ENCODE measurements at places on chromosomes 7 and 10. TPM values are rescaled to one million over a fixed set of nuclear protein-coding genes. Genes with fewer than 3 reads are reported as not detected.

- ATAC-seq, result no peak
Measured at GRCh38 chr10:113341138-113341537, 211.7 kb upstream of the HABP2 start.

The RET gene
- 1.4 TPM for total RNA-seq

GRCh38 chr7:21967598-21968003 lies 21.9 kb upstream of the CDCA7L start:
- ATAC-seq, result no peak

- ATAC-seq, result no peak
Measured at GRCh38 chr10:133394801-133395221, 854 bp downstream of the MTG1 start.

DNA sequence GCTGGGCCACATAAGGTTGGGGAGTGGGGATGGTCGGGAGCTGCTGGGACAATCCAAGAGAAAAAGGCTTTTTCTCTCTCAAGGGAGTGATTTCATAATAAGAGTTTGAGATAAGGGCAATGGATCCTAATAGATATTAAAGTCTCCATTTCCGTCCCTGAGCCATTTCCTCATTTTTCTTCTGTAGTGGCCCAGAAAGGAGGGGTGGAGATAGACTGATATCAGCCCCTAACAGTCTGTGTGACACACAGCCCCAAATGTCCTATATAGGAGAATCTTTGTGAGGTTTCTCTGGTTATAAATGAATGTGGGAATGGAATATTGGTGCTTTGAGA lies 35.2 kb downstream of the PRSS2 start:
- no peak for ATAC-seq

The LRMDA gene
- total RNA-seq, result 20.1 TPM

The GSAP gene
- 17.6 TPM for total RNA-seq

DNA sequence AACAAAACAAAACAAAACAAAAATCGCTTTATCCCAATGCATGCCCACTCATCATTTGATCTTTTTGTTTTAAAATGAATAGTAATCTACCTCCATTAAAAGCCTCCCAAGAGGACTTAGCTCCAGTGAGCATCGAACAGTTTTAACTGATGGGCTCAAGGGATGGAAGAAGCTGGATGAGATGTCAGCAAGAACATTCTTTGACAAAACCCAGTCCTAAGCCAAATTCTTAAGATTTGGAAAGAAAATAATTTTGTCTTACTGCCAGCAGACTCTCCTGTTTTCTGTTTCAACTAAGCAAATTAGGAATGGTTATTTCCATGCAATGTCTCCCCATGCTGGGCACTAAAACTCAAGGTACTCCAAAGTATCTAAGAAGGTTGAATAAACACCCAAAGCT lies 127.3 kb downstream of the RNLS start:
- no peak for ATAC-seq

- ATAC-seq, result no peak
Measured at GRCh38 chr10:67088036-67088435, 162.2 kb downstream of the LRRTM3 start.

- ATAC-seq, result no peak
Measured at GRCh38 chr10:86017841-86018734, 348.5 kb downstream of the GRID1 start.

DNA sequence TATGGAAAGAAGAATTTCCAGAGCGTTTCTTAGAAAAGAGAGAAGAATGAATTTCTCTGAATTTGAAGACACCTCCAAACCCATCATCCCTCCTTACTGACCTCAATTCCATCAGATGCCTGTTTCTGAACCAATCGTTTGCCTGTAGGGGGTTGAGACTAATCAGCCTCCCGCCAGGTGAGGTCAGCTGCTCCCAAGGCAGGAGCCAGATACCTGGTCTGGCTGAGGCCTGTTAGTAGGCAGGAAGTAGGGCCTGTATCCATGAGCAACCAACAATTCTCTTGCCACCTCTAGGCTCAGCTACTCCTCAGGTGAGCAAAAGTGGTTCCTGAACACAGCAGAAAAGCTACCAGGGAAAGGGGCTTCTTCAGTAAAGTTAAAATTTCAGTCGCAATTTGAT lies 50.3 kb downstream of the HTR5A start:
- ATAC-seq, result no peak

The PDGFA gene
- 80.5 TPM for total RNA-seq

The UNC5B gene
- total RNA-seq, result 3.4 TPM

All from gastroesophageal sphincter (tissue), 4 donors.